Fibroblast of skin of right biceps (primary cell): ENCODE measurements at places on chromosomes 6 and 20.

DNA sequence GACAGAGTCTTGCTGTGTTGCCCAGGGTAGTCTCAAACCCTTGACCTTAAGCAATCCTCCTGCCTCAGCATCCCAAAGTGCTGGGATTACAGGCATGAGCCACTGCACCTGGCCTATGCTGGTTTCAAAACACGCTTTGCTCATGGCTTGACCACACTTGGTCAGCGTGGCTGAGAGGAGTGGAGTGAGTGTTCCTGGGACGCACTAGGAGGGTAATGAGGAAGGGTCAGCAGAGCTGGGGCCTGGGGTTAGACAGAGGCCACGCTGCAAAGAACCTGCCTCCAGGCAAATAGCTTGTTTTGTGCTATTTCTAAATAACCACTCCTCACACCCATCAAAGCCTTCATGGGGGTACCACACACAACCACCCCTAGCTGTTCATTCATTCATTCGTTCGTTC is 77.9 kb upstream of the TOX2 start:
- DNase-seq = no peak

- DNase-seq = no peak
These were observed 5.6 kb downstream of the MYLK2 start for GRCh38 chr20:31824554-31825313.

GRCh38 chr6:51992876-51993275 is 94.5 kb downstream of the PKHD1 start:
- DNase-seq = no peak

GRCh38 chr6:44468835-44469234 is 81.3 kb downstream of the CDC5L start:
- no peak for DNase-seq

DNA sequence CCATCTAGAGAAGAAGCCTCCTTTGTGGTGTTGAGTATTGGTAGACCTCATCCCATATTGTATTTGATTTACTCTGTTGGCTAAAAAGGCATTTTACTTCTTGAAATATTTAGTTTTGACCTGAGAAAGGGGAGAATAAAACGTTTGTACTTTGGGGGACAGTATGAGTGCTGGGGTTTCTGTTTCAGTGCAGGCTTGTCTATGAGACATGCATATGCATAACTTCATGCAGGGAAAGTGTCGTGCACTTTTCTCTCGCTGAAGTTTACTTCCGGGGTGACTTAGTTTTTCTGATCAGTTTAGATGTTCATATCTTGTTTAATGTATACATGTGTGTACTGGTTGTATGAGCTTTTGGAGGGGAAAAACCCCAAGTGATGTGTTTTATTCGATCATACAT is 59.5 kb downstream of the UTRN start:
- no peak for DNase-seq

- peak; percentile 73 for DNase-seq
These were observed 122.3 kb downstream of the QKI start for GRCh38 chr6:163536770-163537169.

- DNase-seq = no peak
These were observed 85.8 kb upstream of the ARMC2 start for GRCh38 chr6:108762394-108762793.

DNA sequence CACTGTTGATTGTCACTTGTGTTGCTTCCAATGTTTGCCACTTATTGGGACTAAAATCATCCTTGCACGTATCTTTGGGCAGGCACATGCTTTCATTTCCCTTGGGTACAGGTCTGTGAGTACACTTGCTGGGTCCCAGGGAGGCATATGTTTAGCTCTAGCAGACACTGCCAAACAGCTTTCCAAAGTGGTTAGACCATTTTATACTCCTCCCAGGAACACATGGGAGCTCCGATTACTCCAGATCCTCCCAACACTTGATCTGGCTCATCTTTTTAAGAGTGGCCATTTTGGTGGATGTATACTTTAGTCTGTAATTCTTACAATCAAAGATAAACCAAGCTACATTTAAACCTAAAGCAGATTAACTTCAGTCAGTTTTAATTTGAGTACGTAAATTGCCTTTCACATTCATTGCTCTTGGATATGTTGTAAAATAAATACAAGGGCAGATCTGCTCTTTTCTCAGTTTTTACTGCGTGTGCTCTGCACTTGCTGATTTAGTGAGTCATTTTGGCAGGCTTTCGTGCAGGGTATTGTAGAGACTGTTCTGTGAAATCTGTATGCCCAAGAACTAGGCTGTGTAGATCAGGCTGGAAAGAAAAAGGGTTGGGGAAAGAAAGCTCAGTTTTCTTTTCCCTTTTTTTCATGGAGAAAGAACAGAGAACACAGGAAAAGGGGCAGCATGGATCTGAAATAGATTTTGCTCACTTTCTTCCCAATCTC is 19.5 kb downstream of the SLC22A1 start:
- peak; percentile 57 for DNase-seq

DNA sequence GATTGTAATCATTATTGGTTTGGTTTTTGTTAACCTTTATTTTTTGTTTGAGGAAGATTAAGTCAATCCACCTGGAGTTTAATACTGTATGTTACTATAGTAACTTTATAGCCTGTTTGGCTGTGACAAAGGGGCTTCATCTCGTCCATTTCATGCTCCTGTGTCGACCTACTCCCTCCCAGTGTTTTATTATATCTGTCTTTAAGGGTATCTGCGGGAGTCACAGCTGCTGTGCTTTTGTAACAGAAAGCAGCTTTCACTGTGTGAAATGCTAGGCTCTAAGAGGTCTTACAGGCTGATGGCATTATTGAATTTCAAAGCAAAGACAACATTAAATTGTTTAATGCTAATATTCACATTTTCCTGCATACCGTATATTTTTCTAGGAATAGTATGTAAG is 698.0 kb upstream of the POU3F2 start:
- DNase-seq = no peak

DNA sequence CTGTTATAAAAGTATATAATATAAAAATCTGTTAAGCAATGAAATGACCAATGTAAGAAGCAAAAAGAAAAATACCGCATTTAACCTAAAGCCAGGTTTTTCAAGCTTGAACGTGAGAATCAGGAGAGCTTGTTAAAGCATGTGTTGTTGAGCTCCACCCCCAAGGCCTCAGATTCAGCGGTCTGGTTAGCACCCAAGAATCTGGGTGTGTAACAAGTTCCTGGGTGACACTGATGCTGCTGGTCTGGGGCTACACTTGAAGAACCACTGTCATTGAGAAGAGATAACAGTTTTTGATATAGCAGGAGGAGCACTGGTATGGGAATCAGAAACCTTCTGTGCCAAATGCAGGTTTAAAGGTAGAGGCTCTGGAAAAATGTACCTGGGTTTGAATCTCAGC is 154.0 kb downstream of the ID4 start:
- no peak for DNase-seq

DNA sequence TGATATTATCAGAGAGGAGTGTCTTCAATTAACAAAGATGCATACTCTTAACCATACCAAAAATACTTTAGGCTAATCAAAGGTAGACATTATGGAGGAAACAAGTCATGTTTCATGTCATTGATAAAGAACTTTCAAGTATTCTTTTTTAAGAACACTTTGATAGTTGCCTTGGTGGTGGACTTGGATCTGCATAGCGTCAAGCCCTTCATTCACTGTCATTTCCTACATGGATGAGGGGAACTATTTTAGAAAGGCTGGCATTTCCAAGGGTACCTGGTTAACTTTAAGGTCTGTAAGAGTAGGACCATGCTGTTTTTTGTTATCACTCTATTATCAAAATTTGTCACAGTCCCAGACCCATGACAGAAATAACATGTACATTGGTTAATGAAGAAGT is 622.5 kb downstream of the PKHD1 start:
- DNase-seq = no peak

- no peak for DNase-seq
These were observed 260.1 kb downstream of the BTBD3 start for GRCh38 chr20:12177657-12178293.

DNA sequence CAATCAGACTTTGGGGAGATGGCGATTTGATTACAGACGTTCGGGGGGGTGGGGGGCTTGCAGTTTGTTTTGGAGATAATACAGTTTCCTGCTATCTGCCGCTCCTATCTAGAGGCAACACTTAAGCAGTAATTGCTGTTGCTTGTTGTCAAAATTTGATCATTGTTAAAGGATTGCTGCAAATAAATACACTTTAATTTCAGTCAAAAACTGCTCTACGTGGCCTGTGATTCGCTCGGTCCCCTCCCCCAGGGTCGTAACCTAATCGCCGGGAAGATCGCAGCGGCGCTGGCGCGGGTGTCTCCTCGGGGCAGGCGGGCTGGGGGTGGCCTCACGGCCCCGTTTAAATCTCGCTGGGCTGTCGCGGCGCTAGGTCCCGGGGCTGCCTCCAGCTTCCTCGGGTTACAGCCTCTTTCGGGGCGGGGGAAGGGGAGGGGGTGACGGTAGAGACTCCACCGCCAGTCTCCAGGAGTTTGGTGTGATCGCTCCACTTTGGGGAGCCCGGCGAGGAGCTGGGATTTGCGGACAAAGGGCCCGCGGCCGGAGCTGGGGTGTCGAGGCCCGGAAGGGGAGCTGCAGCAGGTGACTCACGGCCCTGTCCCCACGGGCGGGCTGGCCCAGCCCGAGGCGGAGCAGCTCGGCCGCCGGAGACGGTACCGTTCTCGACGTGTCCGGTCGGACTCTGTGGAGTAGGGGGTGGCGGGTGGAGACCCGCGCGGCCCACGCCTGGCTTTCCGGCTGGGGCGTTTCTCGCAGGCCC is 4.2 kb downstream of the FOXC1 start:
- DNase-seq = peak; percentile 37

GRCh38 chr6:142384519-142385254 is 82.9 kb downstream of the ADGRG6 start:
- DNase-seq = peak; percentile 91

DNA sequence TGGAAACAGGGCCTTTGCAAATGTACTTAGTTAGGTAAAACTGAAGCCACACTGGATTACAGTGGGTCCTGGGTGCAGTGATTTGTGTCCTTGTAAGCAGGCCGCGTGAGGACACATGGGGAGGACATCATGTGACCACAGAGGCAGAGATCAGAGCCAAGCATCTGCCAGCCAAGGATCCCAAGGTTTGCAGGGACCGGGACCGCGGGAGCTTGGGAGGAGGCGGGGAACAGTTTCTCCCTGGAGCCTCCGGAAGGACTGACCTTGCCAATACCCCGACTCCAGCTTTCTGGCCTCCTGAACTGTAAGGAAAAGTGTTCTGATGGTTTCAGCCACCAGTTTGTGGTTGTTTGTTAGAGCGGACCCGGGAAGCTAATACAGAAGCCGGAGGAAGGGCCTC is 500.9 kb downstream of the PREX1 start:
- no peak for DNase-seq

DNA sequence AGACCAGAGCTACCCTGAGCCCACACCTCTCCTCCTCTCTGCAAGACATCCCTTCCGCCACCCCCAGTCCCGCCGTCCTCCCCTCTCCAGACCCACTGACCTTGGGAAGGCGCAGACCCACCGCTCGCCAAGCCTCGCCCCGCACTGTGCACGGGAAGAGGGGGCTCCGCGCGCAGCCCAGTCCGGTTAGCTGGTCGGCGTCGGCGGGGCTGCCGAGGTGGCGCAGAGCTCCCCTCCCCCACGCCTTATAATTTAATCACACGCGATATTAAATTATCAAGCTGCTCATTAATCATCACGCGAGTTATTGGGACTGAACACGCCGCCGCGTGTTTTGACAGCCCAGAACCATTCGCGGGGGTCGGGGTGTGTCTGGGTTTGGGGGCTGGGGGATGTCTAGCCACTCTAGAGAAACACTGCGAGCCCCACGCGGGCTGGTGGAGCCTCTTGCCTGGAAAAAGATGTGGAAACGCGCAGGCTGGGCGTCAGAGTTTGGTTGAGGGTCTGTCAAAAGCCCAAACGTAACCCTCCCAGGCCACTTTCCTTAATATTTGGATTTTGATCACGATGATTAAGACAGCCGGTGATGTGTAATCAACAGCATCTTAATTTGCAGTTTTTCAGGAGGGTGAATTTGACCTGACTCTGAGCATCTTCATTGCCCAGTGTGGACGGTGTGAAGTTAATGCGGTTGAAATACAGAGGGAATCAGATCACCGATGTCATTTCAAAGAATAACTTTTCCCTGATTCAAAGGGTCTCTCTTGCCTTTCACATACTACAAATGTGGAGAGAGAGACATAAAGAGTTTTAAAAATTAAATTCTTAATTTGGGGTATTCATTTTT is at the start of gene LINC00237:
LINC00237 (minus strand) TSS at position 188 of the 847 bp plus-strand sequence.
- DNase-seq = no peak

DNA sequence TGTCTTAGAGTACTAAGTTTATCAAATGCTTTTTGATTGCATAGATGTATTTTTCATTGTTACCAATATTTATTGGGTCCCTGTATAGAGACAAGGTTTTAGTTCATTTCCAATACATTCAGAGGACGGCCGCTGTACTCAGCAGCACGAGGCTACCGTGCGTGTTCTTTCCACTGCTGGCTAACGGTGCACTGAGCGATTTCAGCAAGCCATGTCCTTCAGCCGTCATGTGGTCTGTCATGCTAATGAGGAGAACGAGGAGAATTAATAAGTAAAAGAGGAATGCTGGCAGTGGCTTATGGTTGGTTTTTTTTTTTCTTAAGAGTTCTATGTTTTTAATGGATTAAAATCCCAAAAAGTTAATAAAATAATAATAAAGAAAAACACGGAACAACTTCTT is 253.6 kb downstream of the ARID1B start:
- no peak for DNase-seq

DNA sequence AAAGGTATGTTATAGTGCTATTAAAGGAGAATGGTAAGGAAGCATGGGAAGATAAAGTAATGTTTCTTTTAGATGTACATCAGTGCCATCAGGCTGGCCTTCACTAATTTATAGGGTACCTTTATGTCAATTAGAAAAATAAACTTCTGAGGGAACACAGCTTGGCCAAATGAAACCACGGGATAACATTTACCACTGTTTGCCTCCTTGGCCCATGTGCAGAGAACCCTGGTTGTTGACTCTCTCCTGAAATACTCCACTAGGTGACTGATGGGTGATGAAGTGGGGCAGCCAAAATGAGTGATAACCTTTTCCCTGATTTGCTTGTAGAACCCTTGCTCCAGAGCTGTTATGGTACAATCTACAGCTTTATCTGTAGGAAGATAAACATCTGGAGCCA is 9.5 kb downstream of the TRIM38 start:
- no peak for DNase-seq

DNA sequence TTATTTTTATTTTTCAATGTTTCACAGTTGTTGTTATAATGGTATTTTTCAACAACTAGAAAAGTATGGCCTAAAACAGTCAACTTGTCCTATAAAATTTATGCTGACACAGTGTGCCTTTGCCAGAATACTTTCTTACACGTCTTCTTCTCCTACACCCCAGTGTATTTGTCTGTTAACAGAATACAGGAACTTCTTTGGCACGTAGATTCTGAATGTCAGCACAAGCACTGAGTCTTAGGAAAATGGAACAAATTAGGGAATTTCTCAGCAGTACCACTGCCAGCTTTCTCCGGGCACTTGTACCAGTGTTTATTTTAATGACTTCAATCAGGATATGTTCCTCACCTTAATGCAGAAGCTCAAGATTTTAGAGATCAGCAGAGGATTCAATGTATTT is 26.7 kb upstream of the AKIRIN2 start:
- DNase-seq = no peak

- DNase-seq = no peak
These were observed 342.8 kb downstream of the FOXA2 start for GRCh38 chr20:22241609-22242008.

GRCh38 chr6:96923871-96924493 is 546 bp upstream of the KLHL32 start:
- no peak for DNase-seq
